ENCODE measurements at places on chromosomes 6 and 20.

- no peak for DNase-seq
Measured at GRCh38 chr20:52972965-52973819, 1.0 kb downstream of the TSHZ2 start.

DNA sequence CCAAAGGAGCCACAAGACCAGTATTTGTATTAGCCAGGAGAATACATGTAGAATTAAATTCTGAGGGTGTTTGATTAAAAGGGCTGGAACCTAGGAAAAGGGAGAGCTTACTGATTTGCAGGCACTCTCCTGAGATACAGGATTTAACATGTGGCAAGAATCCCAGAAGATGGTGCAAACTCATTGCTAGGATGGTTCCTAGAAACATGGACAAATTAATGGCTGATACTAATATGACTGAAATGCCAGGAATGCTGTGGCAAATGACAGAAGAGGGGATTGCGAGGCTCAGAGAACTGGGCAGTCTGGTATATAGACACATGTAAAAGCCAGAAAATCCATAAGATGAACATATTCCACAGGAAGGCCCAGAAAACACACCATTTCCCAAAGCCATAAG, 118.1 kb downstream of the RWDD2A start:
- no peak for DNase-seq

- DNase-seq, result no peak
Measured at GRCh38 chr6:14612016-14612980, 494.7 kb downstream of the CD83 start.

DNA sequence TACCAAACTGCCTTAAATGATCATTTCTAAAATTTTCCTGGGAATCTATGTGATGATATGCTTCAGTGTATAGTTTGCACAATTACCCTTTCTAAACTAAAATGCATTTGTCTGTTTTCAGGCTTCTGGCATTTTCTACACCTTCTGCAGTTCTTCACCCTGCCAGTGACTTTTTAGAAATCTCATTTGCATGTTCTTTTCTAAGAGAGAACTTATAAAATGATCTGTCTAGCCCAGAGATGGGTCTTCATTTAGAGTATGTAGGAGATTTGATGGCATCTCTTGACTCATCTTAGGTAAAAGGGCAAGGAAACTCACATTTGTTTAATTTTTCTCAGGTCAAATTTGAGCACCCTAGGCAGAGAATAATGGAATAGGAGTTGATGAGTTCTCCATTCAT, 17.8 kb downstream of the NCOA7 start:
- no peak for DNase-seq

- DNase-seq, result no peak
Measured at GRCh38 chr6:135257631-135258405, 76.7 kb downstream of the MYB start.

- no peak for DNase-seq
Measured at GRCh38 chr6:44105993-44106740, 21.1 kb downstream of the MRPL14 start.

DNA sequence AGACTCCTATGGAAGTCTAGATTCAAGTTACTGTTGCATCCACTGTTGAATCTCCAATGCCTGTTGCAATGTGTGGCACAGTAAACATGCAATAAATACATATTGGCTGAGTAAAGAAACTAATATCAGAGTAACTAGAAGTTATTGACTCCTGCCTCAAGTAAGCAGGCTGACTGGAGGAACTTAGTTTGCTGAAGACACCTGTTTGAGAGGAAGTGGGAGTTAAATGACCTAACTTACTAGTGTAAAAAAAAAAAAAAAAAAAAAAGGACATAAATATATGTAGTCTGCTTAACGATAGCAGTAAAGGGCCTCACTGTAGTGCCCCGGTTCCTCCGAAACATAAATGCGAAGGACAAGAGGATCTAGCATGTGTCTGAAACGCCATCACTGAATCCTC, 249.8 kb upstream of the PRDM1 start:
- DNase-seq, result no peak

GRCh38 chr6:17086469-17086868, 15.4 kb upstream of the STMND1 start:
- DNase-seq, result no peak

DNA sequence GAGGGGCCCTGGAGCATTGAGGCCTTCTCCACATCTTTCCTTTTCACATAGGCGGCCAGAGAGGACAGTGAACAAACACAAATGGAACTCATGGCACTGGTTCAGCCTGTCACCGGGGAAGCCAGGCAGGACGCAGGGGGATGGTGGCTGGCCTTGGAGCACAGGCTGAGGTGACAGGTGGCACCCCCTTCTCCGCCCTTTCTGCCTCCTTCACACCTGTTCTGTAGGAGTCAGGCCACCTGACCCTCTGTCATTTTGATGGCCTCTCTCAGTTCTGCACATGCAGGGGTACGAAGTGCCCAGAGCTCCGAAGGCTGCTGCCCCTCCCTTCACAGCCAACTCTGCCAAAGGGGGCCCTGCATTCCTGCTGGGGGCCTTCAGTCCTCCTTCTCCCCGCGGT, 60.8 kb downstream of the CD40 start:
- DNase-seq, result no peak

DNA sequence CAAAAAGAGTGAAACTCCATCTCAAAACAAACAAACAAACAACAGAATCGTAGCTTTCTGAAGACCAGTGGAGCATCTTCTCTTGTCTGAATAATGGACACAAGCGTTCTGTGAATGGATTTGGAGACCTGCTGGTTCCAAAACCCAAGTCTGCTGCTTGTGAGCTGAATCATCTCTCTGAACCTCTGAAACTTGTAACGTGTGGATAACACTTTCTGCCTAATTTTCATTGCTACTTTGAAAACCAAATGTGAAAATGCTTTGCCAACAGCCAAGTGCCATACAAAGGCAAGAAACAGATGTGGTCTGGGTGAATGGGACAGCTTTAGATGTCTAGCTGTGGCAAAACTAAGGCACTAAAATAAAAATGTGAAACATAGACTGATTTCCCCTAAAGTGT, 44.3 kb downstream of the PHACTR1 start:
- DNase-seq, result no peak

GRCh38 chr6:150307520-150307919, 61.3 kb upstream of the IYD start:
- no peak for DNase-seq

DNA sequence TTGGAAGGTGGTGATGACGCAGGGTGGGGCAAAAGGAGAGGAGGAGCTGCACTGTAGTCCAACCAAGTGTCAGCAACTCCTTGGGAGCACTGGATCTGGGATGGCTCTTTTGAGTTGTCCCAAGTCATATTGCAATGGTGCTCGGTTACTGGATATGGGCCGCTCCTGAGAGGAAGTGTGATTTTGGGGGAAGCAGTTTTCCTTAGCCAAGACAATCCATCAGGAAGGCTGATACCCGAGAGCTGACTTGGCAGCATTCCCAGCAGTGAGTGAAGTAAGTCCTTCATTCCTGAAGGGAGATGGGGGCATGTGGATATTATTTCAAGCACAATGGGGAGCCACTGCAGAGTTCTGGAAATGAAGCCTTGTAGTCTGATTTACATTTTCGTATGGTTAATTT, 354.1 kb downstream of the RFPL4B start:
- DNase-seq, result no peak

- DNase-seq, result no peak
Measured at GRCh38 chr6:10542213-10542612, 21.1 kb downstream of the GCNT2 start.

DNA sequence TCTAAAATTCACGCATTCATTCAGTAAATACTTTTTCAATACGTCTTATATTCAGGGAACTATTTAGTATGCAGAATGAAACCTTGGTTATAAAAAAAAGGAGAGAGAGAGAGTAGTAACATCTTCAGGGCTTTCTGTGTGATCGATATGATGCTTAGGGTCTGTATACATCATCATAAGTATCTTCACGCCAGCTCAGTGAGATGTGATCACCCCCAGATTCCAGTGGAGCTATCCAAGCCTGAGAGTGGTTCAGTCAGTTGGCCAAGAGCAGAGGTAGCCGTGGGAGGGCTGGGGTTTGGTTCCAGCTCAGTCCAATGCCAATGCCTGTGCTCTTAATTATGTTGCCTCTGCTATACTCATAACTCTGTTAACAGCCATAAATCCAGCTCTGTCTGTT, 8.6 kb downstream of the CD83 start:
- DNase-seq, result no peak

DNA sequence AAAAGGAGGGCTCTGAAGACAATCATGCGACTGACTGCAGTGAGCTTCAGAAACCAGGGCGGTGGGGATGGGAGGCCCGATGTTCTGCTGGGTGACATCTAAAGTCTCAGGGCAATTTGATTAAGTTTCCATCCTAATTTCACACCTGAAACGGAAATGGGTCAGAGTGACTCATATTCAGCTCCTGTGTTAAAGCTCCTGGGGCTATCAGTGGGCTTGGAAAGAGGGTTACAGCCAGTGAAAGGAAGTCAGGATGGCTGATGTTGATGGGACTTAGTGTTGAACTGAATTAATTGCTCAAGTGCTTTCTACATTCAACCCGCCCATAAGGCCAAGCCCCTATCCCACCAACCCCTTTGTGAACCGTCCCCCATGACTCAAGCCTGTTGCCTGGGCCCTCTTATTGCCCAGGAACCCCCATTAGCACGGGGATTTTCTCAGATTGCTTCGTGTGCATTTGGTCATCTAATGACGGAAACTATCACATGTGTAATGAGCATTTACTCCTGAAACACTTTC, 47.1 kb upstream of the TBC1D7 start:
- DNase-seq, result no peak
